Activated naive CD8-positive, alpha-beta T cell treated with anti-CD3 and anti-CD28 coated beads, Interleukin-2, amount 10 ng/mL, durations not matched to agents 7 days and 5 days (primary cell): ENCODE measurements at places on chromosomes 12 and 14. TPM values are rescaled to one million over a fixed set of nuclear protein-coding genes. Genes with fewer than 3 reads are reported as not detected.

DNA sequence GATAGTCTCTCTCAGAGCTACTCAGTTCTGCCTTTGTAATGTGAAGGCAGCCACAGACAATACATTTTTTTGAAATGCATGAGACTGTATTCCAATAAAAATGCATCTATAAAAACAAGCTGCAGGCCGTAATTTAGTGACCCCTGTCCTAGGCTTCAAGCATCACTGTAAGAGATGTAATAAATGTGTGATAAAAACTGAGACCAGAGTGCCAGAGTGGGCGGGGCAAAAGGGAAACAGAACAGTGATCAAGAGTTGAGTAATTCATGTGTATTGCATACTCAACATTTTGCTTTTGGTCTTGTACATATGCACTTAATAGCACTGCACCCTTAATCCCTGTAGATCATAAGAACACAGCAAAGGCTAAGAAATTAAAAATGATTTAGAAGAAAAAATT is 743.5 kb downstream of the DIO2 start:
- no peaks in the 10 kb centered on the region for H3K36me3 ChIP-seq
- no peak for DNase-seq
- H3K27me3 ChIP-seq = no peaks in the 10 kb centered on the region
- H3K4me1 ChIP-seq = no peaks in the 10 kb centered on the region
- no peak overlapping the region for H3K27ac ChIP-seq
- H3K4me3 ChIP-seq = no peak overlapping the region

DNA sequence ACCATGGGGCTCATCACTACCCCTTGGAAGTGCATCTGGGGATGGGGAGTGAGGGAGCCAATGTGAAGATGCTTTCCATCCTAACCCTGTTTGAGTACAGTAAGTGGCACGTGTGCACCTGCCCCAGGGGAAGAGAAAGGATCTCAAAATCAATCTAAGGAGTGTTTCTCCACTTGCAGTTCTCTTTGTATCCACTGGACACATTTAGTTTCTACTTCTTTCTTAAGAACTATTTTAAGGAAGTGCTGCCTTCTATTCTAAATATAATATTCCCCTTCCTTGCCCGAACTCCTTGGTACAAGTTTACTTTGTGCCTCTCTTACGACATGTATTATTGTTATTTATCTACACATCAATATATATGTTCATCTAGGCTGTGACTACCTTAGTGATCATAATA is 73.8 kb downstream of the TTC6 start:
- DNase-seq = no peak
- H3K36me3 ChIP-seq = no peaks in the 10 kb centered on the region
- no peaks in the 10 kb centered on the region for H3K4me1 ChIP-seq
- H3K27ac ChIP-seq = no peak overlapping the region
- no peak overlapping the region for H3K4me3 ChIP-seq

GRCh38 chr12:74801625-74802024 is 264.0 kb downstream of the ATXN7L3B start:
- H3K4me1 ChIP-seq = no peaks in the 10 kb centered on the region
- H3K27me3 ChIP-seq = peaks cover 2% of the 10 kb centered on the region
- H3K27ac ChIP-seq = no peak overlapping the region

DNA sequence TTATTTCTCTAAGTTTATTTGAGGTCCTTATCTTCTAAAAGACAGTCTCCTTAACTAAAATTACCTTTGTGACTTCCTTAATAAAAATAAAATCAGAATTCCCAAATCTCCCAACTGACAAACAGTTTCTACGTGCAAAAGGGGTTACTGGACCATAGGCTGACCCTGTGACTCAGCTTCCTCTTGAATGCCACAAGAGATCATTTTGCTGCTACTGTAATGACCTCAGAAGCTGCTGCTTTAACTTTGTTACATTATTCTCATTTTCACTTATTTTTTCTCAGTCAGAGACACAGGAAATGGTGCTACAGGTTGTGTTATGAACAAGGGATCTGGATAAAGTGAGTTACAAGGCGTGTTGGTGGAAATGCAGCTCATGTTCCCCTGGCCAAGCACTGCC is 132.2 kb upstream of the TMTC2 start:
- H3K4me3 ChIP-seq = no peak overlapping the region
- no peak for DNase-seq
- H3K4me1 ChIP-seq = no peaks in the 10 kb centered on the region
- H3K36me3 ChIP-seq = no peaks in the 10 kb centered on the region
- no peak overlapping the region for H3K27ac ChIP-seq
- no peaks in the 10 kb centered on the region for H3K27me3 ChIP-seq

GRCh38 chr12:78118036-78118435 is 287.3 kb downstream of the NAV3 start:
- no peaks in the 10 kb centered on the region for H3K4me1 ChIP-seq
- no peak for DNase-seq
- no peak overlapping the region for H3K4me3 ChIP-seq
- H3K27me3 ChIP-seq = no peaks in the 10 kb centered on the region

The KRT75 gene
- total RNA-seq = not detected

The SMIM41 gene
- not detected for total RNA-seq

The IFNG-AS1 gene
- 5.1 TPM for total RNA-seq
